ENCODE measurements at places on chromosomes 11 and 22.

DNA sequence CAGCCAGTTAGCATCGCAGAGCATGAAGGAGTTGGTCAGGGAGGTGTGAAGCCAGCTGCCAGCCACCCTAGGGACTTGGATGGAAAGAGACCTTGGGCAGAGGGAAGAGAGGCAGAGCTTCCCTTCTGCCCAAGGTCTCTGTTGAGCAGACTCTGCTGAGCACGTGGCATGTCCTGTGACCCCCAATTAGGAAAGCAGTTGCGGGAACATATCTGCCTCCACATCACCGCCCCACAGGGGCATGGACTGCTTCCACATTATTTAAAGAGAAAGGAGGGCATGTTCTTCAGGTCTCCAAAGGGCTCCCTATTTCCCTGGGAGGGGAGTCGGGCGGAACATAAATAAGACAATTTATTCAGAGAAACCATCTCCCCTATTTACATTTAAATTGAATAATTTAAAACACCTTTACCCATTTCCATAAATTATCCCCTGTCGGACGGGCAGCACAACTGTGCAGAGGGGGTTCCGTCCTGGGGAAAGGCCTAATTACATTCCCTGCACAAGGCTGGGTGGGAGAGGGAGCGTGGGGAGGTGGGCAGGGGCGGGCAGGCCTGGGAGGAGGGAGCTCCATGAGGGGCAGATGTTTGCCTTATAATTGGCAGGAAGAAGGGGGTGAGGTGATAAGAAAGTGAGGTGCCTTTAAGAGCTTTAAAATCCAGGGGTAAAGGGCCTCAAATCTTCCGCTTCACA is 88.8 kb upstream of the THY1 start:
- no peak for DNase-seq

DNA sequence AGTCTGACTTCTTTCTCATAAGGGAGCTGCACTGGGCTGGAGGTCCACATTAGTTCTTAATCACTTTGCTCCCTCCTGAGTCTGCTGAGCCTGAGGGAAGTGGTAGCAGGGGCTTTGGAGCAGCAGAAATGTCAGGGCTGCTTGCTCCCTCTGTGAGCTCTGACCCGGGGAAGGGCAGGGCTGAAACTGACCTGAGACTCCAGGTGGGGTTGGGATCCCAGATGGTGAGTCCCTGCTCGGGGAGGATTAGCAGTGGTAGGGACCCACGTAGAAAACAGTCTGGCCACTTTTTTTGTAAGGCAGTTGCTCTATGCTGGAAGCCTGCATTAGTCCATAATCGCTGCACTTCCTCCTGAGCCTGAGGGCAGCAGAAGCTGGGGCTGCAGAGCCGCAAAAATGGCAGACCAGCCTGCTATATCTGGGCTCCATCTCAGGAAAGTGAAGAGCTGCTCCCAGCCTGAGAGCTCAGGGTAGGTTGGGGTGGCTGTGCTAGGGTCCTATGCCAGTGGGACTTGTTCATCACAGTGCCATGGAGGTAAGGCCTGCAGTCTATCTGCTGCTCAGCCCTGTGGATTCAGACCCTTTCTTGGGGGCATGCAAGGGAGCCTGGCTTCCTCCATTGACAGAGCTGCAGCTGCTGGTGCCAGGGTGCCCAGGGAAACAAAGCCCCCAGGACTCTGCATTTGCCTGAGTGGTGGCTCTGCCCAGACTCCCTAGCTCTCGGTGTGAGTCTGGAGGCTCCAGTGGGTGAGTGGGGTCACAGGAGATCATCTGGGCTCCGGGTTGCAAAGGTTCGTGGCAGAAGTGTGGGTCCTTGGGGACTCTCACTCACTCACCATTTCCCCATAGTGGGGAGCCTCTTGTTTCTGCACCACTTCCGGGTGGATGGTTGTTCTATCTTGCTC is 854.3 kb downstream of the LUZP2 start:
- DNase-seq = no peak

- DNase-seq = no peak
Observed at GRCh38 chr22:29936186-29936585, 53.2 kb downstream of the MTMR3 start.

DNA sequence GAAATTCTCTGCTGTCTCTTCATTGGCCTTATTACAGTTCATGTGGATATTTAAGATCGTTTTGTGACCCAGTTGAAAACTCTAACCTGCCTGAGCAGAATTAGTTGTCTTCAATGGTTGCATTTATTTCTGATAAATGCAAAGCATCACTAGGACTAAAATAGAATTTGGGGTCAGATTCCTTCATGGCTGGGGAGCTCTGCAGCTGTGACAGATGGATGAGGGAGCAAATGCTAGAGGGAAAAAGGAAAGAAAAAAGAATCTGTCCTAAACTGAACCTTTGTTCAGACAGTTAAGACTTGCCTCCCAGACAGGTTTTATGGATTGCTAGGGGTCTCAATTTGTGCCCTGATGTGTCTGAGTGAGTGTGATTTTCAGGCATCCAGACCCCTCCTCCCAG is 113.0 kb downstream of the SYT9 start:
- no peak for DNase-seq

DNA sequence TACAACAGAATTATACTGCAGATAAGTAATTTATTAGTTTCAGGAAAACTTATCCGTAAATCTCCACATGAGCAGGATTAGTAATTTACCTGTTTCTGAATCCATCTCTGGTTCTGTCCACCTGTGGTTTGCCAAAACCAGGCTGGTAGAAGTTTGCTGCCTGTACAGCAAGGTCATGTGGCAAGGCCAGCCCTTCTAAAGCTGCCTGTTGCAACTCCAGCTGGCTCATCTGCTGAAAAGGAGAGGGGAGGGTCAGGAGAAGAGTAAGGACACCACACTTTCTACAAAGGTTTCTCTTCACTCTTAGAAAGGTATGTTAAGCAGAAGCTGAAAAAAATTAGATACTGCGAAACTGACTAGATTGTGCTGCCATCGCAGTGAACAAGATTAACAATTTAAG is 42.3 kb downstream of the EIF4ENIF1 start:
- no peak for DNase-seq
